ENCODE measurements at places on chromosomes 5 and 9. TPM values are rescaled to one million over a fixed set of nuclear protein-coding genes. Genes with fewer than 3 reads are reported as not detected.

RNF208 gene
- 2.8 TPM for polyA plus RNA-seq

CAMK4 gene
- polyA plus RNA-seq = 0.17 TPM

TOR4A gene
- polyA plus RNA-seq = 5.8 TPM

IFNB1 gene
- polyA plus RNA-seq = not detected

FBP1 gene
- polyA plus RNA-seq = 13.2 TPM

DAP gene
- 132 TPM for polyA plus RNA-seq

Data from adipose tissue (tissue), 3 donors.